ENCODE measurements at places on chromosomes 16 and 17.

- DNase-seq = no peak
These were observed 59.9 kb downstream of the SEC14L1 start for GRCh38 chr17:77200711-77201110.

GRCh38 chr17:36876966-36877365 lies 60.3 kb upstream of the LHX1 start:
- no peak for DNase-seq

DNA sequence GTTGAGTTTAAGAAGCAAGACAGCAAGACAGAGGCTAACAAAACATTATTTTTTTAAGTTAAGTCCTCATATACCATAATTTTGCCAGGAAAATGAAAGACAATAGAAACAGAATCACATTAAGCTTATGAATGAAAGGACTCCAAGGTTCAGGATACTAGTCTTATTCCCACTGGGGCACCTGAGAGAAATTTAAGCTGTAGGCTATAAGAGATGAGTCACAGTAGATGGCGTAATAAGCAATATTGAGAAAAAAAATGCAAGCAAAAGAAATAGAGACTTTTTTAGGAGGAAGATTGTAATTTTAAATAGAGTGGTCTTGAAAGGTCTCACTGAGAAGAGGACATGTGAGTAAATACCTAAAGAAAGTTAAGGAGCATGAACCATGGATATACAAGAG lies 57.1 kb upstream of the KIF2B start:
- no peak for DNase-seq

DNA sequence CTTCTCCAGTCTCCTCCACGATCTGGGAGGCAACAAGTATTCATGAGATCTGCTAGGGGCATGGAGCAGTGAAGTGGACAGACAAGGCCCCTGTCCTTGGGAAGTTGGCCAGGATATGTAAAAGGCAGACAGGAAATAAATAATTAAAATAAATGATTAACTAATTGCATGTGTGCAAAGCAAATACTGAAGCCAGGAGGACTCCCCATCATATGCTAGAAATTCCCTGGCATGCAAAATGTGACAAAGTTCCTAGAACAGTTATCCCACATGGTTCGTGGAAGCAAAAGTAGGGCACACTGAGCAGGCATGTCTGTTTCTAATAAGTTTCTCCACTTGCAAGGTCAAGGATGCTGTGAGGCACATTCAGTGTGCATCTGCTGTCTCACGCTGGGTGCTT lies 86.8 kb downstream of the CDYL2 start:
- no peak for DNase-seq

DNA sequence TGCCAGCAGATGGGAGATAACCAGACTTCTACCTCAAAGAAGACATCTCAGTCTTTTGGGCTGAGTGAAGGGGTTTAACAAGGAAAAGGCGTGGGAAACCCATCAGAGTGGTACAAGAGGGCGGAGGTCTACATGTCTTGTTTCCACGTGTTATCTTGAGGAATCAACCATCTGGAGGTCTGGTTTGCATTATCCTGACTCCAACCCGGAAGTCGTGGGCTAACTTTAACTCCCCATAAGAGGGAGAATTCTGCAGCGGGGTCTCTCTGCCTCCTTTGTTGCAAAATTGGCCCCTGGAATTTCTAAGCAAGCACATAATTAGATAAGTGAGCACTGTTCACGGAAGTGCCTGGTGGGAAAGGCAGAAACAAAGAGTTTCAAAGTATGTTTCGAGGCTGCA lies 398.7 kb upstream of the C16orf82 start:
- no peak for DNase-seq

DNA sequence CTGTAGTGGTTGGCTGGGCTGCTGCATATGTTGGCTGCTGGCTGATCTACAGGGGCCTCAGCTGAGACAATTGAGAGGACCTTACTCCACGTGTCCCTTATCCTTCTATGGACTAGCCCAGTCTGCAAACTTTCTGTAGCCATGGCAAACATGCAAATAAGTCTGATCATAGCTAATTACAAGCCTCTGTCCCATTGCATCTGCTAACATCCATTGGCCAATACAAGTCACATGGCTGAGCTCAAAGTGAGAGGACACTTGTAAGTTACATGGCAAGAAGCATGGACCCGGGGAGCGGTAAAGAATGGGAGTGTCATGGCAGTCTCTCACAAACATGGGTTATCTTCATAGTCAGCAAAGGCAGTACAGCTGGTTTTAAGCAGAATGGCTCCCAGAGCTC lies 11.6 kb upstream of the IL4R start:
- DNase-seq = no peak

Measured in activated CD4-positive, alpha-beta T cell treated with anti-CD3 and anti-CD28 coated beads for 4 hours (primary cell).